ENCODE measurements at places on chromosomes 12 and 14.
A peak's percentile ranks its signal among the peaks of the same experiment; 100 is the strongest.

- DNase-seq = no peak
These were observed 67.7 kb upstream of the DCN start for GRCh38 chr12:91250273-91250665.

- peak; percentile 20 for DNase-seq
These were observed 72.4 kb downstream of the IQSEC3 start for GRCh38 chr12:138898-139534.

- no peak for DNase-seq
These were observed 567.2 kb downstream of the SNAPC1 start for GRCh38 chr14:62329427-62329826.

DNA sequence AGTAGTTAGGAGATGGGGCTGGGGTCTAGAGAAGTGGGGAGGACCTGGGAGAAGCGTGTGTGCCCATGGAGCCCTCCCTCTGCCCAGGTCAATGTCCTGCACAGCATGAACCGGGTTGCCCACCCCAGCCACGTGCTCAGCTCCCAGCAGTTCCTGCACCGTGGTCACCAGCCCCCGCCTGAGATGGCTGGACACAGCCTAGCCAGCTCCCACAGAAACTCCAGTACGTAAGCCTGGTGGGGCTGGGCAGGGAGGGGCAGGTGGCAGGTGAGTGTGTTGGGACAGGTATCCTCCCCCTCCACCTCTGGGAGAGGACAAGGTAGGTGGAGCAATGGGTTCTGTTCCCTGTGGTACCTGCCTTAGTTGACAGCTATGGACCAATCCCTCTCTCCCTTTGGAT, 20.7 kb downstream of the CLSTN3 start:
- DNase-seq = no peak

- no peak for DNase-seq
These were observed 232.1 kb upstream of the SEL1L start for GRCh38 chr14:81765651-81766275.

DNA sequence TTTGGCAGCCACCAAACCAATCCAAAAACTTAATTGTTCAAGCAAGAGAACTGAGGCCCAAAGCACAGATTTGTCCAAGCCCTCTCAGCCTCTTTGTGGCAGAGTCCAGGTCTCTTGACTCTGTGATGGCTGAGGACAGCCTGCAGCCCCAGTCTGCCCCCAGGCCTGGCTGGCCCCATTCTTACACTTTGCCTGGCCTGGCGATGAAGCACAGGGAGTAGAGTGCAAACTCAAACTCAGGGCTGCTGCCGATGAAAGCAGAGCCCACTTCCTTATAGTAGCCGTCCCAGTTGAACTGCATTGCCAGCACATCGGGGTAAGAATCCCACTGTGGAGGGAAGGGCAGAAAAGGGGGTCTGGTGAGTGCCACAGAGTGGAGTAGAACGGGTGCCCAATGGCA, 5.6 kb upstream of the RPAP3 start:
- no peak for DNase-seq

- no peak for DNase-seq
These were observed 1.7 kb downstream of the LMBR1L start for GRCh38 chr12:49108958-49109404.

DNA sequence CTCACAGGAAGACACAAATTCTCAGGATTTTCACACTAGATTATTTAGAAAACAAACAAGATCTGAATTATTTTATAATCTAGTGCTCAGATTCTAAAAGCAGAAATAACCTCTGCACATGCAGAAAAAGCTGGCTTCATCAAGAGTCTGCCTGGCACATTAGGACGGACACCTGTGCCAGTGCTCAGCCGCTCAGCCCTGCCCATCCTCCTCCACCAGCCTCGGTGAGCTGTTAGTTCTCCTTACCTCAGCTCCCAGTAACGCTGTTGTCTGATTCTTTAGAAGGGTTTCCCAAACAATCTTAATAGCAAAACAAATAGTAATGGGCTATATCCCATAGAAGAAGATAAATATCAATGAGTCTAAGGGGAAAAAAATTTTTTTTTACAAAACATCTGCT, 27.7 kb downstream of the DUSP16 start:
- DNase-seq = no peak

DNA sequence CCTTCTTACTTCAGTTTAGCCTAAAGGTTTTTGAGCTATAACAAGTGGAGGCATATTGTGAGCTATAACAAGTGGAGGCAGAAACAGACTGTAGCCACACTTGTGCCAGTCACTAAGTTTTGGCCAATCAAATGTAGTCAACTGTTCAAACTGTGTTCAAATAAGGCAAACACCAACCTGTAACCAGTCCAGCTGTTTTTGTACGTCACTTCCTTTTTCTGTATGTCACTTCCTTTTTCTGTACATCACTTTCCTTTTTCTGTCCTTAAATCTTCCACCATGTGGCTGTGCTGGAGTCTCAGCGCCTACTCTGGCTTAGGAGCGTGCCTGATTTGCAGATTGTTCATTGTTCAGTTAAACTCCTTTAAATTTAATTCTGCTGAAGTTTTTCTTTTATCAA, 79.7 kb downstream of the FUT8 start:
- DNase-seq = no peak

DNA sequence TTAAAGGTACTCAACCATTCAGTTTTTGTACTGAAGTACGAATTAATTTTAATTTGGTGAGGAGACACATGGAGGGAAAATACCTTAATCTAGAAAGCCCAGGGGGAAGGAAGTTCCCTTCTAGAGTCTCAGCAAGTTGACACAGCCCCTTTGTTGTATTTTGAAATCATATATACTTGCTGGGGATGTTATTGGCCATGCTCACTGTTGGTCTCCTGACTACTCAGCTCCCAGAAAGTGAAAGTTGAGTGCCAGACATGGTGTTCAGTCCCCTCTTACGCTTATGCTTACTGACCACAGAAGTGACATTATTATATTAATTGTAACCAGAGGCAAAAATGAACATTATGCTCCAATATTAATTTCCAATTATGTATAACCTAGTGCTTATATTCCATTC, 28.1 kb downstream of the ARF6 start:
- DNase-seq = no peak

DNA sequence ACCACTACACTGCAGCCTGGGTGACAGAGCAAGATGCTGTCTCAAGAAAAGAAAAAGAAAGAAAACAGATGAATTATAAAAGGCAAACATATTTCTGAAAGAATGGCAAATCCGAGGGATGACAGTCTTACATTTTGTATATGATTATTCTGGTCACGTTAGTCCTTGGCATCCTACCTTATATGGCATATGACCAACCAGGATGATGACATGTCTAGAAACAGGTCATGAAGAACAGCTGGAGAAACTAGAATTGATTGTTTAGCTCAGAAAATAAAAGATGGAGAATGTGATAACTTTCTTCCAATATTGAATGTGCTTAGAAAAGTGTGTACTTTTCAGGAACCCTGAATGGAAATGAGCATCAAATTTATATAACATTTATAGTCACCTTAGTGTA, 19.2 kb downstream of the SLC2A14 start:
- no peak for DNase-seq

DNA sequence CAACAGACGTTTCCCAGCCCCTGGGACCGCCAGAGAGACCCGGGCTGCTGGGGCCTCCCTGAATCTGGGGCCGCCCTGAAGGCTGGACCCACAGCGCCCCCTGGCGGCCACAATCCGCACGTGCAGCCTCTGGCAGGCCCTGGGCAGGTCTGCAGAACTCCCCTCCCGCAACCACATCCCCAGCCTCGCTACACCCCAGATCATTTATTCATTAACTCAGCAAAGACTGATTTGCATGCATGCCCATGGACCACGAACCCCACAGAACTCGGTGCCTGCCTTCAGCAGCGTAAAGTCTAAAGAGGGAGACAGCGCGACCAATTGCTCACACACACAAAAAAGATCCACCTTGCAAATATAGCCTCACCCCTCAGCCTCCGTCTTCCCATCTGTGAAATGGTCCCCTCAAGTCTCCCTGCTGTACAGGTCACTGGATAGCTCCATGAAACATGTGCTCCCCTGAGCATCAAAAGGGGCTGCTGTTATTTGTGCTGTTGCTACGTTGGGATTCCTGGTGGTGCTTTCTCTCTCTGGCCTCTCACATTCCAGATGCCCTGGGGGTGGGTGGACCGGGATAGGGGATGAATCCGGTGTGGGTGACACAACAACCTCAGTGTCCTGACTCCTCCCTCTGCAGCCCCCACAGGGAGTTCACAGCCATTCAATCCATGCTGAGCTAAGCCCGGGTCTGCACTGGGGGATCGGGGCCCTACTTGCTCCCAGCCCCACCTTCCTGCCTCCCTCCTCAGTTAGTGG, 96.4 kb downstream of the SCARB1 start:
- peak; percentile 80 for DNase-seq

DNA sequence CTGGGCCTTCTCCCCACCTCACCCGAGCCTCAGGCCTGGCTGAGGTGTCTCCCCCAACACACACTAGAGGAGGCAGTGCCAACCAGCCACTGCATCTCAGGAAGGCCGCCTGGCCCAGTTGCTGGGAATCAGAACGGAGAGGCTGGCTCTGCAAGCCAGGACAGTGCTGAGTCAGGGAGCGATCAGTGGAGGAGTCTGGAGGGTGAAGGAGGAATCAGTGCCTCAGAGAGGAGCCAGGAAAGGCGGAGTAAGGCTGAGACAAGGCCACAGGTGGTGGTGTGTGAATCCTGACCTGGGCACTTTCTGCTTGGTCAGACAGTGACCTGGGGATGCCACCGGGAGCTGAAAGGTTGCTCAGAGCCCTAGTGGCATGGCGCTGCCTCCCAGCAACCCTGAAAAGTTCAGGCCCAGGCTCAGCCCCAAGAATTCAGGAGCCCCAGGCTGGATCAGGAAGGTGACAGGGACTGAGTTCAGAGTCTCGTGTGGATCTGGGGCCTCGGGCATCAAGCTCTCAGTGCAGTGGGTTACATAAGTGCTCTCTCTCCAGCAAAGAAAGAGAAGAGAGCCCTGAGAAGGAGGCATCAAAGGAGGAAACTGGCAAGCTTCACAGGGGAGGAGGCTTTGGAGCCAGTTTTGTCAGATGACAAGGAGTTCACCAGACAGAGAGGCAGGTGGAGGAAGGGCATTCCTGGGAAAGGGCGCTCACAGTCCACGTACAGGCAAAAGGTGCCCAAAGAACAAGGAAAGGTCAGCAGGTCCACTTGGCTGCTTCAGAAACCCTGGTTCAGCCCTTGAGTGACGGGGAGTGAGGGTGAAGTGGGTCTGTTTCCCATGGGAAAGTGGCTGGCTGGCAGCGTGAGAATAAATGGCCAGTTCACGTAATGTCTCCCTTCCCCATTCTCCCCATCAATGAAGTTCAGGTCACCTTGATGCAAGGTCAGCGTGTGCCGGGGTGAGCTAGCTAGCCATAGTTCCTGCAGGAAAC, 87.8 kb downstream of the ZFP36L1 start:
- no peak for DNase-seq

- no peak for DNase-seq
These were observed 46.9 kb downstream of the ZFYVE21 start for GRCh38 chr14:103762541-103762940.

- no peak for DNase-seq
These were observed 17.9 kb downstream of the RTL1 start for GRCh38 chr14:100885617-100886016.

DNA sequence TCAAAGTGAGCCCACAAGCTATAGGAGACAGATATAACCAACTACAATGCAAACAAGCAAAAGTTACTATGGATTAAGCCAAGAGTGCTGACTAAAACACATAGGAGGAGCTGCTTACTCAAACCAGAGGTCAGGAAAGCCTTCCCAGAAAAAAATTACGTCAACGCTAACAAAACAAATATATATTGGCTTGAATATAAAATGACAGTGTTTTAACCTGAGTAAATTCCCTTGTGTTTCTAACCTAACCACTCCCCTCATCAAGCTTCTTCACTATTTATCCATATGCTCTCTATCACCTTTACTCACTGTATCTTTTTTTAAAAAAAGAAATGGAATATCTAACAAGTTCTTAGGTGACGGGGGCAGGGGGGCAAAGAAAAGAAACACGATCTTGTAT, 115.9 kb downstream of the MED13L start:
- DNase-seq = no peak

DNA sequence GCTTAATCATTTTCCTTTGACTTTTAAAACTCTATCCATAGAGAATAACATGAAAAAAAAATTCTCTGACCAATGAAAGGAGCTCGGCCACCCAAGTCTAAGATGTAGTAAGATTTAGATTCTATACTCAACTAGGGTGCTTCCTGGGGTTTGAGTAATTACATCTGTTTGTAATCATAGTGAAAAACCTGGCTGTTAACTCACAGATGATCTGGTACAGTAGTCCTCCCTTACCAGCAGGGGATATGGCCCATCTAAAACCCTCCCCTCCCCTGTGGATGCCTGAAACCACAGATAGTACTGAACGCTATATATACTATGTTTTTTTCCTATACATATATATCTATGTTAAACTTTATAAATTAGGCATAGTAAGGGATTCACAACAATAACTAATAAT, 89.2 kb downstream of the DAAM1 start:
- DNase-seq = no peak

DNA sequence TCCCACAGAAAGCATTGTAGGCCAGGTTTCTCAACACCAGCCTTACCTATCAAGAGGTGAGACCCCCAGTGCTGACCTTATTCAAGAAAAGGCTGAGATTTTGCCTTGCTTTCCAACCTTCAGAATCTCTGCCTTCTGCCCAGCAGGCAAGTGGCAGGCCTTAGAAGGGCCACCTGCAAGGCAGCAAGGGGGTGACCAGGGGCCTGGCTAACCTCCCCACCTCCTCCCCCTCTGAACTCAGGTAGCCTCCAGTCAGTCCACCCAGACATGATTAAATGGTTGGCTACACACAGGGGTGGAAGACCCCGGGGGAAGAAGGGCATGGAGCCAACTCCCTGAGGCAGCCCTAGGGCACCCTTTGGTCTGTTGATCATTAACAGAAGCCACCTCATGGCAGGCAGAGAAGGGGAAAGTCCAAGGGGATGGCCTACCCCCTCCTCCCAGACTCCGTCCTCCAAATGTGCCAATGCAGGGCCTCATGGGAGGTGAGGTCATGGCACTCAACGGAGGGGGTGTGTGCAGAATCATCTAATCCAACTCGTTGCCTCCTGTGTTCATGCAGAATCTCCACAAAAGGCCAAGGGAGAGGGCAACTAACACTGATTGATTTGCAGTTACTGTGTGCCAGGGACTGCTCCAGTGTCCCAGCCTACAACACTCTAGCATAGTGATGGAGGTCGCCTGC, 8.5 kb downstream of the ZFP36L1 start:
- no peak for DNase-seq

- no peak for DNase-seq
These were observed 398.2 kb upstream of the PDE3A start for GRCh38 chr12:19970116-19970515.

GRCh38 chr12:129534966-129535750, 368.7 kb downstream of the TMEM132D start:
- DNase-seq = no peak

DNA sequence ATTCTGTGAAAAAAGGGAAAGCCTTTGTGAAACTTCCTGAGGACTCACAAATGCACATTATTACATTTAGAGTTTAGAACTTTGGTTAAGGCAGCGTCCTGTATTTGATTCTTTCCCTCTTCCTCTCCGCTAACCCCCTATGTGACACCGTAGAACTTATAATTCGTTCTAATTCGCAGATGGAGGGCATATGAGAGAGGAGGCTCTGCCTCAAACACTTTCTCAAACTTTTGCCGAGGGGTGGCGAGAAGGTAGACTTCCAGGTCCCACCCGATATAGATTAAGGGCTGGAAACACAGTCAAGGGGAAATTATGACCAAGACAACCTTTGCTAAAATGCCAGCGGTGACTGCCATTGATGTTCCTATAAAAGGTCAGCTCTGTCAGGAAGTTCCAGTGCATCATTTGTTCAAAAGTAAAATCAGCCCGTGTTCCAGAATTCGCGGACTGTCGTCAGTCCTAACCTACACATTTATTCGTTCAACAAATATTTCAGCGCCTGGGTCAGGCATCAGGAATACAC, 904 bp upstream of the PAPOLA start:
- DNase-seq = no peak

- DNase-seq = no peak
These were observed 418.2 kb downstream of the ZFP36L1 start for GRCh38 chr14:68374682-68375081.

All from stimulated activated CD8-positive, alpha-beta memory T cell treated with anti-CD3 and anti-CD28 coated beads, Interleukin-2, amount 100 ng/mL, for 48 hours (primary cell).